IMR-90 (cell line): ENCODE measurements at places on chromosomes 5 and 9. TPM values are rescaled to one million over a fixed set of nuclear protein-coding genes. Genes with fewer than 3 reads are reported as not detected.
A peak's percentile ranks its signal among the peaks of the same experiment; 100 is the strongest.

DNA sequence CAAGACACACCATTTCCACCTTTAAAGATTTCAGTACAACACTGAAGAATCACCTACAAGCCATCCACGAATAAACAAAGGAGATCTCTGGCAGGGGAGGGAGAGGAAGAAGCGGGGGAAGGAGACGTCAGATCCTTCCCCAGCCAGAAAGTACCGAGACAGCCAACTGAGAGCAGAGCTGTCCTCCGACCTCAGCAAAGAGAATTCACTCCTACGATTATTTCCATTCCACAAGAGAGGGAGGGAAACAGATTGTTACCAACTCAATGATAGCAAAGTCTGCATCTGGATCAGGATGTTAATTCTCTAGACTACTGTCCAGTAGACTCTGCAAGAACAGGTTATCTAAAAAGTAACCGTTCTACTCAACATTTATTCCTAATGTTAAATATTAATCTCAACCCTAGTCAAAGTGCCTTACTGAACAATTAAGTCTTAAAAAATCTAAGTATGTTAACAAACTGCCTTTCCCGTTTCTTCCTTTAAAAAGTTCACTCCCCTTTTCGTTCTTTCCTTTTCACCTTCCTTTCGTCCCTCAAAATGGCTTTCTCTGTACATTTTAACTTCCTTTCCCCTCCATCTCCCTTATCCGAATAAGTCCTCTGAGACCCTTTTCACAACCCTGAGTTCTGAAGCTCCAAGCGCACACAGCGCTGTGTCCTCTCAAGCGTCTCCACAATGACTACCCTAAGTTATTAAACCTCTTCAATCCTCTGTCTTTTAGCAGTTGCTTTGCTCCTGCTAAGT is 1.4 kb downstream of the CHD1 start:
- DNase-seq = peak; percentile 77
- H3K27ac ChIP-seq = peak overlapping the region; percentile 57
- peak overlapping the region; percentile 67 for H3K4me3 ChIP-seq
- H3K27me3 ChIP-seq = no peaks in the 10 kb centered on the region

DNA sequence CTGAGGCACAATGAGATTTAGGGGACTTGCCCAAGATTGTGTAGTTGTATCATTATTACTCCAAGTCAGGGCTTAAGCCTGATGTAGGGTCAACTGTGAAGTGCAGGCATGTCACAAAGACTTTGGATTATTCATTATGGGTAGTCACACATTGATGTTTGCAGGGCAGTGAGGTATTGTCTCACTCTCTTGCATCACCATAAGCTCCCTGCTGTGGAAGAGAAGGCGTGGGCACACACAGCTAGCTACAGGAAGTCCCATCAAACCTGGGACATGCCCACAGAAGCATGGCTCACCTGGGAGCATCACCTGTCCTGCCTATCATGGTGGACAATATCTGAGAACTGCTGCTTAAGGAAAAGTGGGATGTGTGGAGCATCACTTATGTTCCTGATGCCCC is 42.1 kb downstream of the TMOD1 start:
- H3K4me3 ChIP-seq = no peak overlapping the region
- peaks cover 2% of the 10 kb centered on the region; the same call in 1 of the 2 replicates for H3K27me3 ChIP-seq
- no peak for DNase-seq
- H3K27ac ChIP-seq = no peak overlapping the region
- no peaks in the 10 kb centered on the region for H3K4me1 ChIP-seq

DNA sequence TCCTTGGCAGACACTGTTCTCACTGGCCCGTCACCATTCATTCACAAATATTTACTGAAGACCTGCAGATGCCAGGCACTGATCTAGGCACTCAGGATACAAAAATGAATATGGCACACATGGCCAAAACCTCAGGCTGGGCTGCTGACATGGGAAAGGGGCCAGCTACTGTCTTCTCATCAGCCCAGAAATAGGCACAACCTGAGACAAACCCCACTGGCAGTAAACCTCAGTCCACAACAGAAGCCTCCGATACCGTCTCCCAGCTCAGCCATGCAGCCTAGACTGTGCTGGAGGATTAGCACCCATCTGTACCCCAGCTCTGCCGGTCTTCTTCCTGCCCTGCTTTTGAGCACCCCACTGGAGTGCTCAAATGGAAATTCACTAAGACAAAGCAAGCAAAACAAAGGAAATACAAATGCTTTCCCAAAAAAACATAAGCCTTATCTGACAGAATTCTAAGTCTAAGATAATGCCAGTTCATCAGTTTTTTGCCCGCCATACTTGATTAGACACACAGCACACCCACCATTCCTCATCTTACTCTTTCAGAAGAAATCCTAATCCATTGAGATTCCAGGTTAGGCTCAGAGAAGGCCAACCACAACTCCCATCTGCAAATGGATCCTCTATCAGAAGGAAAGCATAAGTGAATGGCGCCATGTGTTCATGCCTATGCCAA is 8.2 kb downstream of the P4HA2 start:
- H3K4me3 ChIP-seq = no peak overlapping the region
- peaks cover 30% of the 10 kb centered on the region for H3K4me1 ChIP-seq
- no peak for DNase-seq

- DNase-seq = peak; percentile 82
- H3K4me3 ChIP-seq = no peak overlapping the region
- no peak overlapping the region for H3K27ac ChIP-seq
- no peaks in the 10 kb centered on the region for H3K36me3 ChIP-seq
Measured at GRCh38 chr5:9557696-9558095, 11.8 kb upstream of the SEMA5A start.

- H3K4me1 ChIP-seq = peaks cover 10% of the 10 kb centered on the region
- DNase-seq = no peak
- H3K27me3 ChIP-seq = no peaks in the 10 kb centered on the region
- H3K27ac ChIP-seq = no peak overlapping the region
Measured at GRCh38 chr5:142364251-142365145, 39.7 kb upstream of the SPRY4 start.

- no peaks in the 10 kb centered on the region for H3K27me3 ChIP-seq
- no peak overlapping the region for H3K4me3 ChIP-seq
- no peaks in the 10 kb centered on the region for H3K36me3 ChIP-seq
- H3K27ac ChIP-seq = no peak overlapping the region
- no peak for DNase-seq
- no peaks in the 10 kb centered on the region for H3K4me1 ChIP-seq
Measured at GRCh38 chr5:72940082-72940481, 15.8 kb upstream of the FCHO2 start.

- H3K36me3 ChIP-seq = peaks cover 2% of the 10 kb centered on the region; the same call in 1 of the 2 replicates
- H3K27ac ChIP-seq = no peak overlapping the region
- peaks cover 3% of the 10 kb centered on the region for H3K4me1 ChIP-seq
- H3K27me3 ChIP-seq = no peaks in the 10 kb centered on the region
- DNase-seq = no peak
- H3K4me3 ChIP-seq = no peak overlapping the region
Measured at GRCh38 chr9:13143281-13143680, 136.2 kb downstream of the MPDZ start.

DNA sequence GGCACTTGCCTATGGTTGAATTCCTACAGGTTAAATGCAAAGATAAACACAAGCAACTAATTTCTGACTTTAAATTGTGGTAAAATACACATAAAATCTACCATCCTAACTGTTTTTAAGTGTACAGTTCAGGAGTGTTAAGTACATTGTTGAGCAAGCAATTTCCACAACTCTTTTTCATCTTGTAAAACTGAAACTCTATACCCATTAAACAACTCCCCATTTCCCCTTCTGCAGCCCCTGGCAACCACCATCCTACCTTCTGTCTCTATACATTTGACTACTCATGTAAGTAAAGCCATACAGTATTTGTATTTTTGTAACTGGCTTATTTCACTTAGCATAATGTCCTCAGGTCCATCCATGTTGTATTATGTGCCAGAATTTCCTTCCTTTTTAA is 38.5 kb upstream of the STX17 start:
- H3K27me3 ChIP-seq = no peaks in the 10 kb centered on the region
- peaks cover 5% of the 10 kb centered on the region; the same call in 1 of the 2 replicates for H3K4me1 ChIP-seq
- no peak overlapping the region for H3K27ac ChIP-seq
- H3K36me3 ChIP-seq = peaks cover 6% of the 10 kb centered on the region; the same call in 1 of the 2 replicates
- H3K4me3 ChIP-seq = no peak overlapping the region

DNA sequence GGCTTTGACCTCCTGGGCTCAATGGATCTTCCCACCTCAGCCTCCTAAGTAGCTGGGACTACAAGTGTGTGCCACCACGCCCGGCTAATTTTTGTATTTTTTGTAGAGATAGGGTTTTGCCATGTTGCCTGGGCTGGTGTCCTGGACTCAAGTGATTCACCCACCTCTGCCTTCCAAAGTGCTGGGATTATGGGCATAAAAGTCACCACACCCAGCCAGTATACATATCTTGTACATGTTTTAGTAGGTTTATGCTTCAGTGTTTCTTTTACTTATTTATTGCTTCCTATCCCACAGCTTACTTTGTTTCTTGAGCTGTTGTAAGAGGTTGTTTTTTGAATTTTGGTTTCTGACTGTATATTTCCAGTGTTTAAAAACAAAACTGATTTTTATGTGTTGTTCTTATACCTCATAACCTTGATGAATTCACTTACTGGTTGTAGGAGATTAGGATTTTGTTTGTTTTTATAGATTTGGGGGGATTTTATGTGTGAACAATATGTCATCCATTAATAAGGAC is 12.9 kb downstream of the FBXW5 start:
- no peak overlapping the region for H3K4me3 ChIP-seq
- no peak overlapping the region for H3K27ac ChIP-seq
- H3K36me3 ChIP-seq = no peaks in the 10 kb centered on the region

- peak; percentile 16 for DNase-seq
- H3K4me3 ChIP-seq = peak overlapping the region; percentile 62
- H3K4me1 ChIP-seq = peaks cover 4% of the 10 kb centered on the region; the same call in 1 of the 2 replicates
Measured at GRCh38 chr9:19102181-19102630, 498 bp downstream of the HAUS6 start.

DNA sequence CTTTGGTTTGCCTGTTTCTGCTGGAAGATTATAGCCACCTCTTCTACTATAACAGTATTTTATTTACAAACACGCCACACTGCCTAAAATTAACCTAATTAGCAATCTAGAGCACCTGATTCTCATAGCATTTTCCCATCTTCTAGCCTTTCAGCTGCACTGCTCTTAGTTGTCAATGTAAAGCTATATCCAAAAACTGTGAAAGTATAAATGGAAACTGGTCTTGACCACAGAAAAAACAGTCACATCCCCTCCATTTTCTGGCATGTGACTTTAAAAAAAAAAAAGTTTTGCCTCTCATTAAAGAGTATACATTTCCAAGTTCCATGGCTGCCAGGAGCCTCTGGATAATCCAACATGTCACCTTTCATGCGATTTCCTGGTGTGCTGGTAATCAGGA is 287.8 kb downstream of the DTWD2 start:
- H3K27me3 ChIP-seq = no peaks in the 10 kb centered on the region
- H3K27ac ChIP-seq = no peak overlapping the region
- H3K36me3 ChIP-seq = no peaks in the 10 kb centered on the region
- DNase-seq = no peak

DNA sequence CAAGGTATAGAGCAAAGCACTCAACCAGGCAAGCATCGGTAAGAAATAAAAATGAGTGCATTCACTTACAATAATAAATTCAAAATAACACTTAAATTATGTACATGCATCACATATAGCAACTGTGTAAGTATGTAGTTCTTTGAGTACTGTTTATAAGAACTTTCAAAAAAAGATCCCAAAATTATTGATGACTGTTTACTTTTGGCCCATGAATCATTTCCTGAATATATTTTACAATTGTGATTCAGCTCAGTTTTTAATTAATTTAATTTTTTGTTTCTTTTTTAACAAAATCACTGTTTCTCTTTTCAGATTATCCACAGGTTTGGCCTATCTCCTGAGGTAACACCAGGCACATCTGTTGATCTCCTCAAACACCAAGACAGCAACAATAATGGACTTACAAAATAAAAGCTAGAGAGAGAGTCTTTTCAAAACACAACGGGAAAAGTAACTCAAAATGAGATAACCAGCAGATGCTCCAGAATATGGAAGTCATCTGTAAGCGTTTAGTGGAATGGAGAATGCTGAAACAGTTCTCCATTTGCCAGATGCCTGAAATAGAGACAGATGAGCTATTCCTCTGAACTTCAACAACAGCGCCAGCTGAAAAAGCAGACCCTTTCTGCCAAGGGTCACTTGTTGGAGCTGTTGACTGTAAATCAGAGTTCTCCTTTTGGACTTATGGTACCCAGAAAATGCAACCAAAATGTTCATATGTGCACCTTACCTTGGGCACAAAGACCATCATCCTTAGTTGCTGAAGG is 348.6 kb upstream of the RGMB start:
- peaks cover 12% of the 10 kb centered on the region for H3K4me1 ChIP-seq
- H3K36me3 ChIP-seq = no peaks in the 10 kb centered on the region
- peak; percentile 78 for DNase-seq
- H3K27ac ChIP-seq = peak overlapping the region; percentile 57

- no peaks in the 10 kb centered on the region; the same call in 1 of the 2 replicates for H3K27me3 ChIP-seq
- H3K4me1 ChIP-seq = no peaks in the 10 kb centered on the region
- DNase-seq = no peak
- no peak overlapping the region for H3K27ac ChIP-seq
- no peaks in the 10 kb centered on the region for H3K36me3 ChIP-seq
- H3K4me3 ChIP-seq = no peak overlapping the region
Measured at GRCh38 chr5:155104441-155104840, 90.9 kb downstream of the KIF4B start.

GRCh38 chr5:133868946-133869518 is 99.4 kb downstream of the C5orf15 start:
- H3K36me3 ChIP-seq = no peaks in the 10 kb centered on the region
- H3K27ac ChIP-seq = no peak overlapping the region
- H3K27me3 ChIP-seq = peaks cover 23% of the 10 kb centered on the region; the same call in 1 of the 2 replicates
- no peak overlapping the region for H3K4me3 ChIP-seq

GRCh38 chr9:86508208-86508903 is 154.1 kb upstream of the TUT7 start:
- H3K27me3 ChIP-seq = no peaks in the 10 kb centered on the region
- peaks cover 10% of the 10 kb centered on the region for H3K4me1 ChIP-seq
- no peak for DNase-seq
- no peak overlapping the region for H3K27ac ChIP-seq

- no peak for DNase-seq
- no peaks in the 10 kb centered on the region for H3K27me3 ChIP-seq
- H3K4me3 ChIP-seq = no peak overlapping the region
- H3K36me3 ChIP-seq = no peaks in the 10 kb centered on the region
- H3K4me1 ChIP-seq = no peaks in the 10 kb centered on the region
- no peak overlapping the region for H3K27ac ChIP-seq
Measured at GRCh38 chr9:137955224-137955570, 77.6 kb downstream of the CACNA1B start.

GRCh38 chr5:32776200-32776599 is 65.1 kb downstream of the NPR3 start:
- no peak overlapping the region for H3K27ac ChIP-seq
- H3K4me1 ChIP-seq = peaks cover 4% of the 10 kb centered on the region
- H3K27me3 ChIP-seq = no peaks in the 10 kb centered on the region
- H3K4me3 ChIP-seq = no peak overlapping the region
- DNase-seq = no peak

The VCAN gene
- 158 and 159 TPM in 2 replicates for total RNA-seq

The GMCL2 gene
- total RNA-seq = not detected in 2 replicates

The C9orf78 gene
- 29.8 and 57.5 TPM in 2 replicates for total RNA-seq

The MAMDC2 gene
- 5.0 and 5.6 TPM in 2 replicates for total RNA-seq

The CERCAM gene
- total RNA-seq = 15.1 and 16.1 TPM in 2 replicates

The PCDHA3 gene
- total RNA-seq = under 0.01 TPM in 2 replicates

The PCAT7 gene
- not detected in 2 replicates for total RNA-seq

The GBA2 gene
- total RNA-seq = 14.2 and 18.1 TPM in 2 replicates
